HTR-8/SVneo (cell line): ENCODE measurements at places on chromosomes 7 and 10.

DNA sequence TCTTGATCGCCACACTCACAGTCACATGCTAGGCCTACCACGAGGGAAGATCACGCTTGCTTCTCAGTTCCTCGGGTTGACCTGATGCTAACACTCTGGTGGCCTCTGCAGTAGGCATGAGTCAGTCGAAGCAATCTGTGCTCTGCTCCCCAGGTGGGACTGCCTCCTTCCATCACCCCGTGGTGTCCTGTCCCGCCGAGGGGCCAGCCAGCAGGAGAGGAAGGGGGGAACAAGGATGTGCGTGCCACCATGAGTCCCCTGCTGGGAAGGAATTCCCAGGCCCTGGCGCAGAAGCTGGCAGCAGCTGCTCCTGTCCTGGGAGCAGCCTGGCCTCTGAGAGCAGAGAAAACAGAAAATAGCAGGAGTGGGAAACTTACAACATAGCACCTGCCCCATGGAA lies 695.0 kb upstream of the NRP1 start:
- DNase-seq, result no peak

DNA sequence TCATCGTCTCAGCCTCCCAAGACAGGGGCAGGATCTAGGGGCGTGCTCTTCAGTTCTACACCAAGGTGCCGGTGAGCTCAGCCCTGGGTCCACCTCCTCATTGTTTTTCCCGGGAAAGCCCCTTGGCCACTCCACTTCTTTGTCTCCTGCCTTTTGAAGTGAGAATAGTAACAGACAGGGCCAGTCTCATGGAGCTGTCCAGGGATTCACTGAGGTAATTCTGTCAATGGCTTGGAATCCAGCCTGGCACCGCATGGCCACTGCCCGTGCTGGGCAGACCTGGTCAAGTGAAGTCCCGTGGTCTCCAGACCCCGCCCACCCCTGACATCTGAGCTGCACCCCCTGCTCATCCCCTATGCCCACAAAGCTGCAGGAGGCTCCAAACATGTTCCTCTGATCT lies 138.9 kb downstream of the TNS3 start:
- DNase-seq, result no peak

DNA sequence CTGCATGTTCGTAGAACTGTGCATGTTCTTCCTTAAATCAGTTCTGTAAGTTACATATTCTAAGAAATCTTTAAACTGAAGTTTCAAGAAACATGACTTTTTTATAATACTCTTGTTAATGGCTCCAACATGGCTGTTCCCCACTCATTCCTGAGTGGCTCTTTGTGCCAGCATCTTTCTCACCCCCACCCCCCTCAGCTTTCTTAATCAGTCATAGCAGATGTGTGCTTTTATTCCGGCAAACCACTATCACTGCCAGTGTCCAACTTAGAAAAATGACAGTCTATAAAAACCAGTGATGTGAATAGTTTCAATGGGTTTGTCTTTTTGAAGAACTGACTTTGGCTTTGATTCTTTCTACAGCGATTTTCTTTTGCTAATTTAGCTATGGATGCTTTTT lies 37.6 kb downstream of the PITRM1 start:
- DNase-seq, result no peak

DNA sequence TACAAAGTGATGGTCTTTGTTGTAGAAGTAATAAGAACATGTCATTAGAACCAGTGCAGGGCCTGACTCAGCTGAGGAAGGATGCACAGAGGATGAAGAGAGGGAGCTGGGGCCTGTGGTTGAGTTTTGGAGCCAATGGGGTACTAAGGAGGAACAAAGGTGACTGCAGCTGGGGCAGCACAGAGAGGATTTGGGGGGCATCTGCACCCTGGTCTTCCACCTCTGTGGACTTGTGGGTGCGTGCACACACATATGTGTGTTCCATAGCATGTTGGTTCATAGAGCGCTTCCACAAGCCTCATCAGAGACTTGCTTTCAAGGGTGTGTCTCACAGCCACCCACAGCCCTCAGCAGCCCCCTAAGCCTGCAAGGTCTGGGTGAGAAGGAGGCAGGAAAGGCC lies 650.3 kb upstream of the MGMT start:
- DNase-seq, result no peak

DNA sequence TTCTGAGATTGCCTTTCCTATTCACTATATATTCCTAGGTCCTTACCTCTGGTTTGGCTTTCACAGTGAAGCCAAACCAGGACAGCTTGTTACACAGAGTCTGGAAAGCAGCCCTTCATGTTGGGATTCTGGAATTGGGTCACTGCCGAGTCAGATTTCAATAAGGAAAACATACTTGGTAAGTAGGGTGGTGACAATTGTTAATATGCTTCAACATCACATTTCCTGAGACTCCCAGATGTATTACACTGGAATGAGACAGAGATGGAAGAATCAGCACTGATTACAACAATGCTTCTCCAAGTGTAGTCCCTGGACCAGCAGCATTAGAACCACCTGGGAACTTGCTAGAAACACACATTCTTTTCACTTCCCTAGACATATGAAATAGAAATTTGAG lies 268.9 kb upstream of the SEMA3C start:
- no peak for DNase-seq

GRCh38 chr10:11595395-11595692 lies 16.1 kb downstream of the USP6NL start:
- no peak for DNase-seq

GRCh38 chr10:110448682-110449418 lies 48.9 kb upstream of the DUSP5 start:
- no peak for DNase-seq

DNA sequence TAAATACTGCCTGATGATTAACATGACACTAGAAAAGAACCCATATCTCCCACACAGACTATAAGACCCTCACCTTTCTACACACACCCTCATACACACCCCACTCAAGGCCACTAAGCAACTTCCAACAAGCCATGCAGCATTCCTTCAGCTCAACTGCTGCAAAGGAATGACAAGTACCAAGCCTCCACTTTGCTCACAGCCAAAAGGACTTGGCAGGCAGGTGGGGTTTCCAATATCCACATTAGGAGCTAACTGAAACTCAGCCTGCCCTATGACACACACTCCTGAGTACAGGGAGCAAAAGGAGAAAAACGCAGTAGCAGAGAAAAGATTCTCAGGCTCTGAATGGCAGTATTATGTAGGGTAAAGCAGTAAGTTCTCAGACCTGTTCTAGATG lies 13.4 kb downstream of the USP54 start:
- DNase-seq, result no peak

- DNase-seq, result no peak
These were observed 18.0 kb downstream of the SH2B2 start for GRCh38 chr7:102304668-102305067.

DNA sequence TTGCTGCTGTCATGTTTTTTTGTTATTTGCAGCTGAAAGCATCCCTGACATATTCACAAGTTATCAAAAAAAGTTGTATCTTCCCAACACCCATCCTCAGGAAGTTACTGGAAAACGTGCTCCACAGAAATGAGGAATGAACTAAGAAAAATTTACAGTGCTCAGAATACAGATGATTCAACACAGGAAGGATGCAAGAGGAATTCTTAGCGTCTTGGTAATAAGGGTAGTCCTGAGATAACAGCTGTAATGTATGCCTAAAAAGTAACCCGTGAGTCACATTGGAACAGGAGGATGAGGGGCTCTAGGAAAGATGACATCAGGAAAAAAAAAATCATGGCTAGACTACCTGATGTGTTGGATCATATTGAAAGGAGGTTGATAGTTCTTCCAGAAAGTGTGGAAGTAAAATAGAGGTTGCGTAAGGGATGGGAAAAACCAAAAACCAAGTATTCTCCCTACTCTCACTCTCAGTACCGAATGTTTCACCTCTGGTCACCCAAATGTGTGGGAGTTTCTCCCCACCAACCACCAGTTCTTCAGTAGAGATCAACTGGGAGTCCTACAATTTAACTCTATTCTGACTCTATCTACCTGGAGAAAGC lies 3.9 kb downstream of the ADAM12 start:
- no peak for DNase-seq

DNA sequence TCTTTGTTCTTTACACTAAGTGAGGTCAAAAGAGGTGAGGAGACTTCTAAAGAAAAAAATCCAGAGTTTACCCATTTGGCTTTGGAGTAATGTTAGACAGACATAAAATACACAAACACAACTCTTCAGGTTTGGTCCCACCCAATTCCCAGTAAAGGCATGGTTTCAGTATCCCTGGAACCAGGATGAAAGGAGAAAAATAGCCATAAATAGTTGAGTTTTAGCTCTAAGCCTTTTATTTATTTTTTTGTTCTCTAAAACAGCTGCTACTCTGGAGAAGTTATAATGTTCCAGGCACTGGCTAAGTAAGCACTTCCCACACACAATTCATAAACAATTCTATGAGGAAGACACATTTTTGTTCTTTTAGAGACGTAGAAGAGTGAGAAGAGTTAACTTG lies 4.0 kb downstream of the ABCB1 start:
- no peak for DNase-seq

GRCh38 chr7:93218997-93219827 lies 7.1 kb downstream of the HEPACAM2 start:
- DNase-seq, result no peak

GRCh38 chr10:127534074-127534473 lies 15.0 kb upstream of the NPS start:
- no peak for DNase-seq

- no peak for DNase-seq
These were observed 18.8 kb downstream of the EZH2 start for GRCh38 chr7:148865283-148865682.

DNA sequence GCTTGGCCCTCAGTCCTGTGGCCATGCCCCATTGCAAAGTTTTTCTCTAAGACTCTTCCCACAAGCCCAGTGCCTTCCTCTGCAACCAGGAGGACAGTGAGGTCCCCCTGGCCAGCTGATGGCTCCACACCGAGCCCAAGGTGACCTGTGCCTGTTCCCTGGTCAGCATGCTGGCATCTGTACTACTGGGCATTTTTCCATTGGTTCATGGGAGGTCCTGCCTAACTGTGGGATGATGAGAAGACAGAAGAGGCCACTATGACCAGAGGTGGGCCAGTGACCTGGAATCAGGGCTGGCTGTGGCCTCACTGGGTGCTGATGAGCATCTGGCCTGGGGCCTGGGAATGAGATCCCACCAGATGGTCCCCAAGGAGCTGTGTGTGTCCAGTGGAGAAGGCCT lies 20.2 kb downstream of the CALML3 start:
- DNase-seq, result no peak

GRCh38 chr10:114306116-114306973 lies 67.3 kb downstream of the VWA2 start:
- DNase-seq, result peak; percentile 57

DNA sequence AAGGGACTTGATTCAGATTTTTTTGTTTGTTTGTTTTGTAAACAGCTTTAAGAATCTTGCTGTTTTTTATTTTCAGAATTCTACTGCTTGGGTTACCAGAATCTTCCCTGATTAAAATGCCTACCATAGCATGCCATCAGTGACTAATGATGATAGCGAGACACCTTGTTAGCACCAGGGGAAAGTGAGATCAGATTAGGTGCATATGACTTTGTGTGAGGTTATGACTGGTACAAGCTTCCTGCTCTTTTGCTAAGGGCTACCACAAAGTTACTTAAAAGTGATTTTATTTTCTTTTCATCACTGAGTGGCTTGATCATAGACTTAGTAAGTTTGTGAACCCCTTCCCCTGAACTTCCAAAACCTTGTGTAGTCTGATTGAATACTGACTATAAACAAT lies 93.5 kb downstream of the SND1 start:
- DNase-seq, result no peak

GRCh38 chr7:26865094-26865388 lies 651 bp upstream of the SKAP2 start:
- no peak for DNase-seq

- no peak for DNase-seq
These were observed 3.4 kb downstream of the STAM start for GRCh38 chr10:17647326-17647725.

GRCh38 chr10:67853512-67853911 lies 15.5 kb upstream of the DNAJC12 start:
- no peak for DNase-seq

DNA sequence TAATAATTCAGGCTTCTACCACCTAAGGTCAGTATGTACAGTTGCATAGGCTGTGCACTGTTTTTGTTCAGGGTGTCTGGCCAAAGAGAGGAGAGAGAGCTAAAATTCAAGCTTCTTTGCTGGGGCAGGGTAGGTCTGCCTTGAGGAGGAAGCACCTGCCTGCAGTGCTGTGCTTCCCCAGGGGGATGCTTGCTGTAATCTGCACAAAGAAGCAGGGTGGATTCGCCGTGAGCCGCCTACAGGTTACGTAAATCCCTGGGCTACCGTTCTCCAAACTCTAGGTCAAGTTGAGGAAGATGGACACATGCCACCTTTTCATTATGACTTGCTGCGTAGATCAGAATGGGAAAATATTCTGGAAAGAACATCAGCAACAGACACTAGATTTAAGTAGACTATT lies 543.3 kb downstream of the TNS3 start:
- DNase-seq, result no peak

GRCh38 chr7:112437072-112437471 lies 13.2 kb upstream of the IFRD1 start:
- DNase-seq, result no peak

DNA sequence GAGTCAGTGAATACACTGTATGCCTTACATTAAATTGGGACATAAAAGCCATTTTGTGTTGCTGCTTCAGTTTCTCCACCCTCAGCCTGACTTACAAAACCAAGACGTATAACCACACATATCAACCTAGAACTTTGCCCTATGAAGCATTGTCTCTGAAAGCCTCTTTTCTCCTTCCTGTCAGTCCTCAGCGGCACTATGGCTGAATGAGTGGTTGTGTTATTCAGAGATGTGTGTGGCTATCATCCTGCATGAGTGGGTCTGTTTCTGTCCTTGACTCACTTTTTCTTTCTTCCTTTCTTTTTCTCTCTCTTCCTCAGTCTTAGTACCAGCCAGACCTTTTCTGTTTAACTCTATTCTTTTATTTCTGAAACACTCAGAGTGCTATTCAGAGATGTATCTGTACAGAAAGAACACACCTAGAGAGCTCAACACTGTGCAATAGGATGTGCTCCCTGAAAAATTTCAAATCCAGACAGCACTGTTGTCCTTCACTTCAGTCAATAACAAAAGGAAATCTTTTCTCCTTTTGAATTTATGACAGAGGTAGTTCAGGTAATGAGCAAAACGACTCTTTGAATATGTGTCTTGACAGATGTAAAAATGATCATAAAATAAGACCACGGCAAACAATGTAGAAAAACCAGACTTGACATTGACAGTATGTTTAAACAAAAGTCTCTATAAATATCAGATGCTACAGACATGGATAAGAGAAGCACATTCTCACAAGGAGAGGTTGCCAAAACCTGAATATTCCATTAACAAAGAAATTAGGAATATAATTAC lies 163.3 kb upstream of the FEZF1 start:
- no peak for DNase-seq

DNA sequence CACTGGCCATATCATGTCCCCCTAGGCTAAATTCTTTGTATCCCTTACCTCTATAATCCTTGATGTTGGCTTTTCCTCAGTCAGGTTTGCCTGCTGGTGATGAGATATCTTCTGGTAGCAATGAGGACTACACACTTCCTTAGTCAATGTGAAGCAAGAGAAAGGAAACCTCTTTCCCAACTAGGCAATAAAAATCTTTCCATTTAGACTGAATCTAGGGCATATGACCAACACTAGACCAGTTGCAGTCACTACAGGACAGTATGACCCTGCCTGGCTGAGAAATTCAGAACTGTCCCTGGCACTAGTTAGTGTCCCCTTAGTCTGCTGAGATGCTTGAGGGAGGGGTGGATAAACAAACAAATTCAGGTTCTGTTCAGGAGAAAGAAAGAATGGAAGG lies 142.6 kb downstream of the RNLS start:
- no peak for DNase-seq
